Stimulated activated CD4-positive, alpha-beta T cell treated with anti-CD3 and anti-CD28 coated beads, Interleukin-4, amount 100 ng/mL, for 24 hours (primary cell): ENCODE measurements at places on chromosomes 7 and 10.

GRCh38 chr7:132451161-132451560 is 125.1 kb downstream of the PLXNA4 start:
- no peak for DNase-seq

DNA sequence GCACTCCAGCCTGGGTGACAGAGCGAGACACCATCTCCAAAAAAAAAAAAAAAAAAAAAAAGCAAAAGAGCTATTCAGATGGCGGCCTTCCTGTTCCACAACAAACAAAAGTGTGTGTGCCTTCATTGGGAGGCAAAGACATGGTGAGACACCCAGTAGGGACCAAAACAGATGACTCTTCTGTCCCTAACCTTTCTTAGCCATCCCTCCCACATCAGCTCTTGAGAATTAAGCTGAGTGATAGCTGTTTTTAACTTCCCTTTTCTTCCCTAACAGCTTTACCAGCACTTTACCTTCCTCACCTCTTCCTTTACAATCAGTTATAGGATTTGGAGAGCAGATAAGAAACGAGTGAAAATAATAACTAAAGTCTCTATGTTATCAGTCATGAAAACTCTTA is 48.2 kb downstream of the ARMH3 start:
- no peak for DNase-seq

DNA sequence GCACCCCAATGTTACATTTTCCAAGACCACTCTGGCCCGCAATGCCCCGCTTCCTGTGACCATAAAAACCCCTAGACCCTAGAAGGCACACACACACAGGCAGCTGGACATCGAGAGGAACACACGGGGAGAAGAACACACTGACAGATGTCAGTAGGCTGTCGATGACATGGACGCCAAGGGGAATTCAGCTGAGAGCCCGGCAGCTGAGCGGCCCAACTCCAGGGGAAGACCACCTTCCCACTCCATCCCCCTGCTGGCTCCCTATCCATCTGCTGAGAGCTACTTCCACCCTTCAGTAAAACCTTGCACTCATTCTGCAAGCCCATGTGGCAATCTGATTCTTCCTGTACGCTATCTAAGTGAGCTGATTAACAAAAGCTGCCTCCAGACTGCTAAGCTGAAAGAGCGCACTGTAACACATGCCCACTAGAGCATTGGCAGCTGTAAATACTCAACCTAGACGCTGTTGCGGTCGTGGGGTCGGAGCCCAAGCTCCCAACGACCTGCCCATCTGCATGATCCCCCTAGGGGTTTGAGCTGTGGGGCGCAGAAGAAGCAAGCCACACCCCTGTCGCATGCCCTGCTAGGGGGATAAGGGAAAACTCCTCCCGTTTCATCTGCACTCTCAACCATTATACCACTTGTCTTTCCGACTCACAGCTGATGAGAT is 843.6 kb upstream of the POT1 start:
- no peak for DNase-seq

- peak; percentile 73 for DNase-seq
Observed at GRCh38 chr10:6583447-6583846, 3.4 kb upstream of the PRKCQ start.

- DNase-seq = no peak
Observed at GRCh38 chr10:3755440-3756359, 29.3 kb downstream of the KLF6 start.

DNA sequence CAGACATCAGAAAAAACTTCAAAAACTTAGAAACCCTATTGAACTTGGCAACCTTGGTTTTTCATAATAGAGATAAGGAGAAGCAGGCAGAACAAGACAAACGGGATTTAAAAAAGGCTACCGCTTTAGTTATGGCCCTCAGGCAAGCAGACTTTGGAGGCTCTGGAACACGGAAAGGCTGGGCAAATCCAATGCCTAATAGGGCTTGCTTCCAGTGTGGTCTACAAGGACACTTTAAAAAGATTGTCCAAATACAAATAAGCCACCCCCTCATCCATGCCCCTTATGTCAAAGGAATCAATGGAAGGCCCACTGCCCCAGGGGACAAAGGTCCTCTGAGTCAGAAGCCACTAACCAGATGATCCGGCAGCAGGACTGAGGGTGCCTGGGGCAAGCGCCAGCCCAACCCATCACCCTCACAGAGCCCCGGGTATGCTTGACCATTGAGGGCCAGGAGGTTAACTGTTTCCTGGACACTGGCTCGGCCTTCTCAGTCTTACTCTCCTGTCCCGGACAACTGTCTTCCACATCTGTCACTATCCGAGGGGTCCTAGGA is 115.3 kb downstream of the NRCAM start:
- no peak for DNase-seq

- DNase-seq = no peak
Observed at GRCh38 chr10:132577350-132578003, 39.9 kb downstream of the INPP5A start.

- DNase-seq = no peak
Observed at GRCh38 chr10:100359030-100359432, 12.0 kb downstream of the SCD start.

- no peak for DNase-seq
Observed at GRCh38 chr10:121787169-121787568, 140.7 kb downstream of the ATE1 start.

- DNase-seq = no peak
Observed at GRCh38 chr10:58951746-58952145, 224.7 kb upstream of the PHYHIPL start.

DNA sequence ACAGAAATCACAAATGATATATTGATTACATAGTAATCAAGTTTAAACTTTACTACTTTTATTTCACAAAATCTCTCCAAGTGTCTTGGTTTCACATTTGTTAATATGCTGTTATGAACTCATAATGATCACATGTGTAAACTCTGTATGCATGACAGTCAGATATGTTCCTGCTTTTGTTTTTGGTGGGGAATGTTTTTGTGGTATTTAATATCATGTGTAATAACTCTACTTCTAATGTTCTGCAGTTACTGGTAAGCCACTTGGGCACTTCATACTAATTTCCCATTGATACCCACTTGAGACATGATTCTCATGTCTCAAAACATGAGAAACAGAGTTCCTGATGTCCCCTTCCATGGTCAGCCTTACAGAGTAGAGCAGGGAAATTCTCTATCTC is 109.1 kb upstream of the INHBA start:
- DNase-seq = no peak

GRCh38 chr7:124155432-124156022 is 122.7 kb upstream of the TMEM229A start:
- DNase-seq = no peak

GRCh38 chr7:46539892-46540483 is 618.9 kb upstream of the IGFBP3 start:
- no peak for DNase-seq

GRCh38 chr7:8094164-8095140 is 125.9 kb downstream of the GLCCI1 start:
- DNase-seq = no peak

DNA sequence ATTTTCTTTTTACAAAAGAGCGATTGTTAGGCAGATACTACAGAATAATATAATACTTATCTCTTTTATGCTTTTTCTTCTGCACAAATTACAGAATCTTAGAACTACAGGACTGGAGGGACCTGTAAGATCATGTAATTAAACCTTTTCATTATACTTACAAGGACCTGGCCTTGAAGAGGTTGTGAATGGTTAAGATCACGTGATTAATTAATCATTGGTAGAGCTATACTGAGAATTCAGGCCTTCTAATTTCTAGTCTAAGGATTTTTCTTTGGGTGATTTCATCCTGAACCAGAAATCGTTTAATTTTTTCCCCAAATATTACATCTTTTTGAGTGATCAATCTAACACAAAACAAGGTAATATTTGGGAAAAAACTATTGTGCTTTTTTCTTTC is 163.8 kb upstream of the SLC26A5 start:
- no peak for DNase-seq

- no peak for DNase-seq
Observed at GRCh38 chr10:70508912-70509756, 30.6 kb downstream of the PALD1 start.

DNA sequence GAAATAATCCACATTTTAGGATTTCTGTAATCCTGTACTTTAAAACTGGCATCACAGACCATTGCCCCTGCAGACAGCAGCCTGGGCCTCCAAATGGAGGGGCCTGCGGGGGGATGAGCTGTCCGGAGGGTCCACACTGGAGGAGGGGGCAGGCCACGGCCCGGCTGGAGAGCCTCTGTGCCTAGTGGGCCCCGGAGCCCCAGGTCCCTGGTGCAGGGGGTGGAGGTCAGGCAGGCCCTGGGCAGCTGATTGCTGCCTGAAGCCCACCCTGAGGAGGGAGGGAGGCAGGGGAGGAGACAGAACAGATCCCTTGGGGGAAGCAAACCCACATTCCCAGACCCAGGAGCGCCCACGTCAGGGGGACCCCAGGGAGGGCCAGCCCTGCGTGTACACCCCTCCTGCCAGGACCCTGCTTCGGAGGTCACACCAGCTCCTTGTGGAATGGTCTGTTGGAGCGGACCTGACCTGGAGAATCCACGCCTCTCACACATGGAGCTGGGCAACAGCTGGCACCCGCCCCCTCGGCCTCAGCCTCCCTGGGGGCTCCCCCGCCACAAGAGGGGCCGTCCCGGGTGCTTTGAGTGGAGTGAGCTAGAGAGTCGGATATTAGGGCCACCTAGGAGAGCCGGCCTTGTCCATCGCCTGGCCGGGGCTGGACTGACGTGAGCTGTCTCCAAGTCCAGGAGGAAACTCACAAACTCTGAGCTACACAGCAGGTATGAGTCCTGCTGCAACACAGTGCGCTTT is 12.2 kb upstream of the FAM20C start:
- DNase-seq = no peak

DNA sequence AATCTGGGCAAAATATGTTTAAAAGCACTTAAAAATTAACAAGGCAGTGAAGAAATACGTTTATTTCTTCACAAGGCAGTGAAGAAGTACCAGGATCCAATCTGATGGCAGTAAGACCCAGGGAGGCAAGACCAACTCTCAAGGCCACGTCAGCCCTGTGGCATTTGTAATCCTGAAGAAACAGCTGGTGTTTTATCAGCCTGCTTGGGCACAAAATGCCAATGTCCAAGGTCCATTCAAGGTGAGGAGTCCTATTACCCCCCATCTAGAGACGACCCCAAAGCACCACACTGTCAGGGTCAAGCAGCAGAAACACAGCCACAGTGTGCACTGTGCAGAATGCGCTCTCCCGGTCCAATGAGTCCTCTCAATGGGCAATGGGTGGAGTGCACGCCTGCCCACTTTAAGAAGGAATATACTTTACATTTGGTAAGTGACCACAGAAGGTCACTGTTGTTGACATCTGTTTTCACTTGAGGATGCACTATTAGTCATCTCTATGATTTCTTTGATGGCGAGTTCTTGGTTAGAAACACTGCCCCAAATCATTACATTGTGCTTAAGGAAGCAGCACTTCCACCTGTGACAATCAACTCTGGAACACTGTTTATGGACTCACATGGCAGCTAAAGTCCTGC is 12.8 kb downstream of the CPXM2 start:
- DNase-seq = no peak

- no peak for DNase-seq
Observed at GRCh38 chr7:48876087-48876486, 48.3 kb upstream of the CDC14C start.

GRCh38 chr7:151796091-151796870 is 80.6 kb downstream of the PRKAG2 start:
- DNase-seq = peak; percentile 17

DNA sequence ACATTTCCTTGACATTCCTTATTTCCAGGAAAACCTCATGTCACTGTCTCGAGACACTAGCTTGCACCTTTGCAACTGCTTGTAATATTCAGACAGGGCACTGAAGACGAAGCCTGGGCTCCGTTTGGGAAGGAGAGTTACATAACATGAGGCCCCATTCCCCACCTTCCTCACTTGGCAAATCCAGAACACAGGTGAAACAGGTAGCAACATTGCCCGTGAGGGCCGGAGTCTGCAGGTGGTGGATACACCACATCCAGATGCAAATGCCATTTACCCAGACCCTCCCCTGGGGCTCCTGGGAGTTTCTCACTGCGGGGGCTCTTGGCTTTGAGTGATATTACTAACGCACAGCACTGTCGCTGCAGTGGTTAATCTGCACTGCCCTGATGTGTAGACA is 491.0 kb downstream of the PTPRN2 start:
- DNase-seq = no peak

- no peak for DNase-seq
Observed at GRCh38 chr7:77649716-77650349, 46.4 kb upstream of the RSBN1L start.

GRCh38 chr7:132430861-132431822 is 145.1 kb downstream of the PLXNA4 start:
- DNase-seq = peak; percentile 43

DNA sequence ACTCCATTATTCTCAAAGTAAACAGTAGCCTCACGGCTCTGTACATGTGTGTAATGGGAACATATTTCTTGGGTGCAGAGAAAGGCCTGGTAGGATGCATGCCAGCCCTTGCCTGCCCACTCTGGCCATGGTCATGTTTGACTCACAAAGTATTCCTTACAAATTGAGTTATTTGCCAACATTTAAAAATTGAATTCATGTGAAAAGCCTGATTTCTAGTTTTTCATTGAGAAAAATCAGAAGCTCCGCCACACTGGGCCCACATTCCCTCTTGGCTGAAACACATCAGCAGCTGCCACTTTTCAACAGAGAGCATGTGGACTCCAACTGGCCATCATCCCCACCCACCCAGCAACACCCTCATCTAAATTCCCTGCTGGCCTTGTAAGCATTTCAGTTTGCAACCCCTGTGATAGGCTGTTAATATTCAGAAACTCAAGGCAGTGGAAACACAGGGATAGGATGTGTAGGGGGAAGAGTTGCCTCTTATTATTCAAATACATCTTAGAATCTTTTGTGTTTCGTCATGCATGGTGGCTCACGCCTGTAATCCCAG is 40.9 kb downstream of the CDH23 start:
- no peak for DNase-seq

- DNase-seq = no peak
Observed at GRCh38 chr10:60281331-60281730, 108.3 kb downstream of the ANK3 start.

- DNase-seq = no peak
Observed at GRCh38 chr7:23431702-23432199, 38.5 kb downstream of the IGF2BP3 start.

- no peak for DNase-seq
Observed at GRCh38 chr7:122438492-122438891, 133.9 kb upstream of the FEZF1 start.

GRCh38 chr10:96661632-96662031 is 58.7 kb downstream of the PIK3AP1 start:
- no peak for DNase-seq

GRCh38 chr7:16883918-16884317 is 2.1 kb upstream of the AGR3 start:
- no peak for DNase-seq

- no peak for DNase-seq
Observed at GRCh38 chr10:11663763-11664555, 52.5 kb upstream of the USP6NL start.
